Suprapubic skin (tissue), 4 donors: ENCODE measurements at places on chromosomes 2 and 18. TPM values are rescaled to one million over a fixed set of nuclear protein-coding genes. Genes with fewer than 3 reads are reported as not detected.

Gene C2orf92
- total RNA-seq = 45.7 TPM

Gene IL1R2
- total RNA-seq = 103 TPM

Gene GKN2
- total RNA-seq = not detected

GRCh38 chr18:42080340-42080739 is 125.3 kb downstream of the PIK3C3 start:
- H3K4me3 ChIP-seq = no peak overlapping the region
- peaks cover 37% of the 10 kb centered on the region for H3K36me3 ChIP-seq
- DNase-seq = no peak
- H3K27me3 ChIP-seq = no peaks in the 10 kb centered on the region

- no peaks in the 10 kb centered on the region for H3K36me3 ChIP-seq
- H3K27me3 ChIP-seq = peaks cover 26% of the 10 kb centered on the region
- H3K4me1 ChIP-seq = peaks cover 55% of the 10 kb centered on the region
- DNase-seq = no peak
- H3K4me3 ChIP-seq = peak overlapping the region; percentile 68
Measured at GRCh38 chr2:218009231-218009630, 6.4 kb upstream of the TNS1 start.
